Activated naive CD4-positive, alpha-beta T cell treated with anti-CD3 and anti-CD28 coated beads, Interleukin-2, amount 50 U/mL, for 16 hours (primary cell): ENCODE measurements at places on chromosomes 12 and 14.

GRCh38 chr12:107967170-107967569 lies 161.9 kb upstream of the WSCD2 start:
- DNase-seq = no peak

DNA sequence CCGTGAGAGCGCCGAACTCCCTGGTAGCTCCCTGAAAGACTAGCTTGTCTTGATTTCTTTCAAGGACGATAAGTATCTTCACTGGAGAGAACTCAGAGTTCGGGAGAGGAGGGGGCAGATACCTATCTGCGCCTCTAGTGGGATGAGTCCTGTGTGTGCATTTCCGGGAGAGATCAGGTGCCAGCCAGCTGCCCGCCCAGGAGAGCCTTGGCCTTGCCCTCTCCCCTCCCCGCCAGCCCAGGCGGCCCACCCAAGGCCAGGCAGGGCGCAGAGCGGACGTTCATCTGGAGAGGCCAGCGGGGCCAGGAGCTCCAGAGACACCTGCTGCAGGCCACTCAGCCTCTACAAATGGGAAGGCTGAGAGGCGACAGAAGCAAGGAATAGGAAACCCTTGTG lies 1.0 kb downstream of the CD9 start:
- no peak for DNase-seq

GRCh38 chr12:32826807-32827412 lies 69.7 kb downstream of the PKP2 start:
- DNase-seq = no peak

DNA sequence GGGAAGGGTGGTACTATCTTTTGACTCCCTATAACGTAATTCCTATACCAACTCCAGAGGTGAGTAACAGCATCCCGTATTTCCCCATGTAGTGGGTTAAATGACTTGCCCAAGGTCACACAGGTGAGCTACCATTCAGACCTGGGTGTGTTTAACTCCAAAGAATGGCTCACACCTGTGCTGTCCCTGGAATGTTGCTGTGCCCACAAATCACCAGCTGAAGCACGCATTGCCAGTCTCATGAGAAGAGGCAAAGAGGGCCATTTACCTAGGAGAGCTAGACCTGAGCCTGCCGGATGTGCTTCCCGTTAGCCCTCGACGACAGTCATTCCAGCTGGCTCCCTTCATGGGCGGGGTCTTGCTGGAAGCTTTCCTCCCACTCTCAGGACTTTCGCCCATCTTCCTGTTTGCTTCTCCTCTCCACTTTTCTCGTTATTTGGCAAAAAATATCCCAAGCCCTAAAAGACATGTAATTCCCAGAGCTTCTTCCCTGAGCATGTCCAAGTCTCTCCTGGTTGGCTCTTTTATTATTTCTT lies 106.6 kb upstream of the VASH1 start:
- no peak for DNase-seq

DNA sequence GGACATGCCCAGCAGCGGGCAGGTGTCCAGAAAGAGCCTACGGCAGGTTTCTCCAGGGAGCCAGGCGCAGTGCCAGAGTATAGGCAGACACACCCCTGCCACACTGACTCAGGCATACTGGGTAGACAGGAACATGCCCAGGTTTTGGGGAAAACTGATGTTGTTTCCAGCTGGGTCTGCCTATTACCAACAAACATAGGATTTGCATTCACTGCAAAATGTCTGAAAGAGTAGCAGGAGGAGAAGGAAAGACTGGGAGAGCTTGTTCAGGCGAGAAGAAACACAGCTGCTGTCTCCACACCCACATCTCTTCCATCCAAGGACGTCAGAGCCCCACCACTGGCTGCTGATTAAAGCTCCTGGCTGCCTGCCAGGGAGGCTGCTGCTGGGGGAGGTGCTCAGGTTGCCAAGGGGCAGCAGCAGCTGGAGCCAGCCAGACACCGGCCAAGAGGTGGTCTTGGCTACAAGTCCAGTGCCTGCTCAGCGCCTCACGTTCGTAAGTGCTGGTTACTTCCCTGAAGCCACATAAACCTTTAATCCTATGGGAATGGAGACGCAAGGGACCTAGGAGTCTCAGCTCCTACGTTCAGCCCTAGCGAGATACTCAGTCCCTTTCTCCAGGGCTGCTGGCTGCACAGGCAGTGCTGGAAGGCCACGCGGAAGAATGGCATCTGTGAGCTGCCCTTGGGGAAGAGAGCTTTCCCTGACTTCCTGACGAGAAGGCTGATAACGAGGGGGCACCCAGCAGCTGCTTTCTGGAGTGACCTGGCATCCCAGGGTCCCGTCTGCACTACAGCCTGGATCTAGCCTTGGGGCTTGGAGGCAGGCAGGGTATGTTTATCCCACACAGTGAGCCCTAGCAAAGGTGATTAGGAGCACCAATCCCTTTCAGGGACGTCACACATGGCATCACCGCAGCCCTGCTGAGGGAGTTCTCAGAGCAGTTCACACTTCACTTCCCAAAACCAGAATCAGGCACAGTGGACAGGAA lies 58.1 kb downstream of the PLEKHG3 start:
- no peak for DNase-seq

GRCh38 chr12:76942267-76942666 lies 63.4 kb upstream of the CSRP2 start:
- no peak for DNase-seq

- DNase-seq = no peak
Measured at GRCh38 chr12:12033824-12034223, 36.9 kb upstream of the BCL2L14 start.
